ENCODE measurements at places on chromosomes 16 and 17.

- DNase-seq, result no peak
These were observed 17.8 kb downstream of the EIF4A3 start for GRCh38 chr17:80129006-80129565.

DNA sequence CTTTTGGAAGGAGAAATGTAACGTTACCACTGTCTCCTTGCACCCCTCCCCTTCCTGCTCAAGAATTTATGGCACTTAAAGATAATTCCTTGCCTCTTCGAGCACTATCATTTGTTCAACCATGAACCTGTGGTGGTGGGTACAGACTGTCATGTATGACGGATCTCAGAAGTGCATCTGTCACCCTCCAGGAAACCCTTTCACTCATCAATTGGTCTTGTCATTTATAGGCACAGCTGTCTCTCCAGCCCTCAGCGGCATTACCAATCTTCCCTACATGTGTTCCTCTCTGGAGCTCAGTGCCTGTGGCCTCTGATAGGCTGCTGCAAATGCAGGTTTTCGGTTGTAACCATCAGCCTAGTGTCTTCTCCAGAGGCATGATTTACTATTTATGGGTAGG is 15.0 kb downstream of the CNTNAP4 start:
- no peak for DNase-seq

- no peak for DNase-seq
These were observed 102.6 kb downstream of the N4BP1 start for GRCh38 chr16:48507391-48507790.

DNA sequence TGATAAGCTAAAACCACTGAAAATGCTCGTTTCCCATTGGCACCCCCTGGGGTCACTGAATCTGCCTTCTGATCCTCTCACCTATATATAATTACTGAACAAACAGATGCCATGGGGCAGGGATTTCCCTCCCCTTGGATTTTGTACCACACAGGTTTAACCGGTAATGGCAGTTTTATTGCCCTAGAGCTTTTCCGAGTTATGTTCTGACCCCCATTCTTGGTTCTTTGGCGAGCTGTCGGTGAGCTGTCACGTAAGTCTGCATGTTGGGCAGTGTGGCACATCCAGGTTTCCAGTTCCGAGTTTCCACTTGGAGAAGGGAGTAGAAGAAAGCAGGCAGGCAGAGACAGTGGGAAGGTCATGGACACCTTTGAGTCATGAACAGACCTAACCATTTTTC is 7.1 kb downstream of the TMEM97 start:
- DNase-seq, result no peak

DNA sequence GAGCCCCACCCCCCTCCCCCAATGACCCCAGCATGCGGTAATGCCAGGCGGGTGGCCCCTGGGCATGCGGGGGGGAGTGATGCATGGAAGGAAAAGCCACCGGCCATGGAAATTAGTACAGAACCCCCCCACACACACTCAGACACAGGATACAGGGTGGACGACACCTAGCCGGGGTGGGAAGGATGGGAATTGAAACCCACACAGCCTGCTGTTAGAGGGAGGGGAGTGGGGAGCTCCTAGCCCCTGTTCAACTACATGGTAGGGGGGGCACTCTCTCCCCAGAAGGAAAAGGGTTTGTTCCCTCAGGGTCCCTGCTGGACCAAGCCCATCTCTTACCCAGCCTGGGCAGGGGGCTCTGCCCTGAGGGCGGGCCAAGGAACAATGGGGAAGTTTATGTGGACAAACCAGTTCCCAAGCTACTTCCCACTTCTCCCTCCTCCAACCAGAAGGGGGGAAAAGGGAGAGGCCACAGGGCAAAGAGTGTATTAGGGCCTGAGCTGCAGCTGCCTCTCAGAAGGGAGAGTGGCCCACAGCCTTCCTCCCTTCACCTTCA is 5.2 kb downstream of the TMUB2 start:
- DNase-seq, result no peak
